H9 (cell line): ENCODE measurements at places on chromosomes 4 and X. TPM values are rescaled to one million over a fixed set of nuclear protein-coding genes. Genes with fewer than 3 reads are reported as not detected.

DNA sequence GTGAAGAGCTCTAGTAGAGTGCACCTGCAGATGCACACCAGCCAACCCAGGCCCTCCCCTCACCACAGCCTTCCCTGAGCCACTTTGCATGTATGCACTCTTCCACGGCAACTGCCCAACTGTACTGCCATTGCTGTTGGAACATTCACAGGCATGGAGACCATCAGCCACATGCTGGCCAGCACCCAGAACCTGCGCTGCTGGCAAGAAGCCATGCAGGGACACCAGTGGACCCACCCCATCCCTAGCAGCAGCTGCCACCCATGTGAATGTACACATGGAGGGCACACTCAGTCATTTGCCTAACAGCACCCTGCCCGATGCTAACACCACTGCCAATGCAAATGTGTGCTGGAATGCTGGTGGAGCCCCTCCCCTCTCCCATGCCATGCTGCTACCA is 35.6 kb downstream of the FAM47B start:
- peaks cover 3% of the 10 kb centered on the region; the same call in 1 of the 2 replicates for H3K36me3 ChIP-seq
- H3K27ac ChIP-seq = no peak overlapping the region
- H3K4me1 ChIP-seq = no peaks in the 10 kb centered on the region
- no peak overlapping the region for H3K4me3 ChIP-seq
- DNase-seq = no peak

DNA sequence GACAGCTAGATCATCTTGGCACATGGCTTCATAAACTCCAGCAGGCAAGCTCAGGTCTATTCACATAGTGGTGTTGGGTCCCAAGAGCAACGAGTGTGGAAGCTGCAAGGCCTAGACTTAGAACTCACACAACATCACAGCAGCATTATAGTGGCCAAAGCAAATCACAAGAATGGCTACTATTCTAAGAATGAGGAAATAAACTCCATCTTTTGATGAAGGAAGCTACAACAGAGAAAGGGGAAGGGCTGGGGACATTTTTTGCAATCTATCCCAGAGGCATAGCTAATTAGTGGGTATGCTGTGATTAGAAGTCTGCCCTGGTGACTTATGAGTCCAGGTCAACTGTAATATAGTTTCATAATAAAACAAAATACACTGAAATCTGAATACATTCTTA is 42.9 kb upstream of the TAB3 start:
- no peaks in the 10 kb centered on the region for H3K36me3 ChIP-seq
- H3K4me3 ChIP-seq = no peak overlapping the region
- H3K27ac ChIP-seq = no peak overlapping the region
- no peak for DNase-seq

DNA sequence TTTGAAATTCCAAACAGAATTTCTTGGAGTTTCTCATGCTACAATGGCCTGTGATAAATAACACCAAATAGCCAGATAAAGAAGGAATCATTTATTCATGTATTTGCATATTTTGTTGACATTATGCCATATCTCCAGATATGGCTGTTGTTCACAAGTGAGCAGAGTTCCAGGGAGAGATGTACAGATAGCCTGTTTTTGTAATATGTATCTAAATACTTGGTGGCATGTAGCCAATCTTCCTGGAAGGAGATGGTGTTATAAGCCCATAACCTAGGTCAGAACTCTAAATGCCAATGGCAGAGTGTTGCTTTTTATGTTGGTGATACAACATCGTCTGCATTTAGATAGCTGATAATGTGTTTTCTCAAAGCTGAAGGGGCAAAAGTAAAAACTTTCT is 292.2 kb downstream of the FBXO8 start:
- H3K4me1 ChIP-seq = no peaks in the 10 kb centered on the region
- H3K4me3 ChIP-seq = no peak overlapping the region
- no peaks in the 10 kb centered on the region for H3K36me3 ChIP-seq
- no peaks in the 10 kb centered on the region for H3K27me3 ChIP-seq

DNA sequence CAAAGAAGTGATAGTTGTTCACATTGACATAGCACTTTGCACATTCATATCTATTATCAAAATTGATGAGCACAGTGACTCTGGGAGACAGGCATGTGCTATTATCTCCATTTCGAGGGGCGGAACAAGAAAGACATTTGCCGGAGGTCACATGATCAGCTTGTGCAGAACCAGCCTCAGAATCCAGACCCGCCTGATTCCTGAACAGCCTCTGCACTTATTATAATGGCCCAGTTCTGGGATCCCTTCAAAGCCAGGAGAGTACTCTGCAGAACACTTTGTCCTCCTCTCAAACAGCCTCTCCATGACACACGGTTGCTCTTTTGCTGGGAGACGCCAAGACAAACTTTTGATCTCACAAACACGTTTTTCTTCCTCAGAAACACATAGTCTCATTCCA is 48.4 kb downstream of the RWDD4 start:
- no peaks in the 10 kb centered on the region for H3K27me3 ChIP-seq
- DNase-seq = no peak
- H3K27ac ChIP-seq = no peak overlapping the region
- no peaks in the 10 kb centered on the region; the same call in 2 of the 3 replicates for H3K36me3 ChIP-seq
- no peak overlapping the region for H3K4me3 ChIP-seq

GRCh38 chrX:46461660-46462191 is 83.5 kb downstream of the ZNF674 start:
- peaks cover 23% of the 10 kb centered on the region for H3K36me3 ChIP-seq
- no peak overlapping the region for H3K4me3 ChIP-seq
- H3K27ac ChIP-seq = no peak overlapping the region
- H3K4me1 ChIP-seq = no peaks in the 10 kb centered on the region; the same call in 1 of the 2 replicates
- H3K27me3 ChIP-seq = no peaks in the 10 kb centered on the region

DNA sequence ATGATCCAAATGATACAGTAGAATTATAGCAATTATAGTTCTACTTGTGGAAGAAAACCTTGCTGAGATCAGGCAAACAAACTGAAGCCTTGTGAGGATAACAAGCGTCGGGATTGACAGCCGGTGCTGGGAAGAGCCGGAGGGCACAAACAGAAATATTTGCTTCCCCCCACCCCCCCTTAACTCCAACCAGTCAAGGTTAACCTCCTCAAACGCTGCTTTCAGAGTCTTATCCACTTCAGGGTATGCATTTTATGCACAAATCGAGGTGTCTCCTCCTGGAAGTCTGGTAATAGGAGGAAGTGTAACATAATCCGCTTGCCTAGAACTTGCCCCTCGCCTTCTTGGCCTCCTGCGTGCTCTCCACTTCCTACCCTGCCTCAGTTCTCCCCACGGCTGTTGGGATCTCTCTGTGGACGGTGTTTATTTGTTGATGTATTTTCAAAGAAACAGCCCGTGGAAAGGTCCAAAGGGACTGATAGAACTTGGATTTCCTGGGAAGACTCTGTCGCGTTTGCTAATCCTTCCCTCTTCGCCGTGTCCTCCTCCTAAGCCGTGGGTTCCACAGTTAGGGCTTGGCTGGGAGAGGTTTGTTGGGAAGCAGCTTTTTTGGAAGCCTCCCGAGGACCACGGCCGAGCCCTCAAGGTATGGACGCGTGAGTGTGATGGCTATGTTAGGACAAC is 4.1 kb upstream of the ARX start:
- H3K4me1 ChIP-seq = peaks cover 2% of the 10 kb centered on the region; the same call in 1 of the 2 replicates
- H3K27me3 ChIP-seq = peaks cover 74% of the 10 kb centered on the region
- peak overlapping the region; percentile 49 for H3K4me3 ChIP-seq
- H3K27ac ChIP-seq = no peak overlapping the region
- no peak for DNase-seq

DNA sequence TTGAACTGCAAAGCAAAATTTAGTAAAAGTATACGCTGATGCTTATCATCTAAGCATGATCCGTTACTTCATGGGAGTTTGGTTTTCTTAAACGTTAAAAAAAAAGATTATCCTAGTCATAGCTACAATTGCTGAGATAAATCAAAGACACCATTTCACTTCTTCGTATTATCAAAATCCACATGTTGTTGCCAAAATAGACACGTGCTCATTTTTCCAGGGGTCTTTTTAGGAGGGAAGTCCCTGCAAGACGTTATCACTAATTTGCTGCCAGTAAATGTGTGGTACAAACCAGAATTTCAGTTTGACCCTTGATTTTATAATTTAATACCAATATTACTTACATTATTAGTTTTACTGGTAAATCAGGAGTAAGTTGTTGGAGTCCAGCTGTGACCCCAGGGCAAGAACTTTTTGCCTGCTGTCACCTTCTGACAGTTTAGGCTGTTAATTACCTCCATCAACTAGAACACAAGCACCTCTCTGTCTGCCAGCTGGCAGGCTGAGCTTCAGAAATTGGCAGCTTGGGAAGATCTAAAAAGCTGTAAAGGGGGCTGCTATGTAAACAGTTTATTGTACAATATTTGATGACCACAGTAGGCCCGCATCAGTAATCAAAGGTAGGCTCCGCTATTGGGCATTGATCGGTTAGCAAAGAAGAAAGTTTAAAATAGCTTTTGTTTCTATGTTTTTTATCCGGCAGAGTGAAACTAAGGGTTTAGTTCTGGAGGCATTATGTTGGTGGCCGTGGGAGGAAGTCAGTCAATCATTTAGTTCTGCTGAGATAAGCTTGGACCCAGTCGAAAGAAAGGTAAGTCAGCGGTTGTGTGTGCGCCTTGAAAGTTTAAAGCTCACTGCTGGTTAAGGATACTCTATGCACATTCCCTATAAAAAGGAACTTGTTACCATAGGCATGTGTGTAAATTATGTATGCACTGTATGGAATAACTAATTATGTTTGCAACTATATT is 196.4 kb downstream of the FBXO8 start:
- H3K4me3 ChIP-seq = no peak overlapping the region
- no peaks in the 10 kb centered on the region for H3K36me3 ChIP-seq
- H3K27me3 ChIP-seq = no peaks in the 10 kb centered on the region

GRCh38 chr4:75845992-75846391 is 56.3 kb downstream of the PPEF2 start:
- no peaks in the 10 kb centered on the region for H3K36me3 ChIP-seq
- H3K27me3 ChIP-seq = no peaks in the 10 kb centered on the region
- H3K4me1 ChIP-seq = peaks cover 11% of the 10 kb centered on the region; the same call in 1 of the 2 replicates

DNA sequence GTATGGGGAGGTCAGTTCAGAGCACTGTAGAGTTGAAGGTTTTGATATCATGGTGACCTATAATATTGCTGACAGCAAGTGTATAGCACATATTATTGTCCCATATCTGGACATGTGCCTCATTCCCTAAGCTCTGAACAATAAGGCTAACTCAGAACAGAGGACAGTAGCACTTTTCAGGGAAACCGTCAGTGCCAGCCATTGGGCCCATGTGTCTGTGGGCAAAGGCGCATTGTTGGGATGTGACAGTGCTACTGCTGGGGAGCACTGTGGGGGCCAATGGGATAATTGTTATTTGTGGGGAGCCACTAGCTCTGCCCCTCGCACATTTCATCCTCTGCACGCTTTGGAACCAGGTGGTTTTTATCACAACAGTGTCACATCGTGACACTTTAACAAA is 136.2 kb downstream of the ELOVL6 start:
- H3K27ac ChIP-seq = no peak overlapping the region
- H3K36me3 ChIP-seq = peaks cover 3% of the 10 kb centered on the region; the same call in 2 of the 3 replicates
- no peak for DNase-seq
- H3K4me3 ChIP-seq = no peak overlapping the region

AKAP4 gene
- not detected in 2 replicates for total RNA-seq

TEX13B gene
- total RNA-seq = 0.18 and 0.42 TPM in 2 replicates

DDIT4L gene
- 2.1 TPM in 2 replicates for total RNA-seq

PLP1 gene
- total RNA-seq = 86.3 and 88.3 TPM in 2 replicates
